Astrocyte of the spinal cord (primary cell): ENCODE measurements at places on chromosomes 11 and 22.

DNA sequence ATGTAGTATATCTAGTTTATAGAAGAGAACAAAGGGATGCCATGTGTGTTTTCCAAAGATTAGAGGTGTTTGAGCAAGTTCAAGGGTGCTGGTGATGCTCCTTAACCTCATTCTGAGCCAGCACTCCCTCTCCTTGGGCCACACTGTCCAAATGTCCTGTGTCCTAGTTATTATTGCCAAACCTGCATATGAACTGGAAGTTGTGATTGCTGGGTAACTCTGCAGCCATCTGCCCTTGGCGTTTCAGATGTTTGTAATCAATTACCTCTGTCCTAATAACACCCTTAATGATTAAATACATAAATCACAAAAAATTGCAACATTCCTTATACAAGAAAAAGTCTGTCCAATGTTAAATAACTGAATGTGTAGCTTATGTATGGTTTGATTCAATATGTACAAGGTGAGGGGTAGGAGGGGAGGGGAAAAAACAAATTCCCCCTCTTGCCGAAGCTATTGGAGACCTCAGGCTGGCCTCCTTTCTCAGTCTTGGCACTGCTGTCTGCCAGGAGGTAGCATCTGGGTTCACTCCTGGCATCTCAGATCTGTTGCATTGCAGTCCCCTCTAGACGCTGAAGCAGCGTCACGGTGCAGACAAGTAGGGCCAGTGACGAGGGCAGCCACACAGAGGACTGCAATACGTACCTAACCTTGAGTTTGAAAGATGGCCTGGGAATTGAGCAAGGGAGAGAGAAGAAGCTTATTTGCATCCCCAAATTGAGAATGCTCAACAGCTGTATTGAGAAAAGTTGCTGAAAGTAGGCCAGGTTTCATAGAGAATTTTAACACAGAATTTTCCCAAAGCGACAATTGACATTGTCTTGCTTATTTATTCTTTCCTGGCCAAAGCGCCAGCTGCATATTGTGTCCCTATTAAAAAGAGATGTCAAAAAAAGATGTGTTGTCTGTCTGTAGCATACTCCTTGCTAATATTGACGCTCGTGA lies 89.6 kb upstream of the ARHGAP32 start:
- no peak for DNase-seq

DNA sequence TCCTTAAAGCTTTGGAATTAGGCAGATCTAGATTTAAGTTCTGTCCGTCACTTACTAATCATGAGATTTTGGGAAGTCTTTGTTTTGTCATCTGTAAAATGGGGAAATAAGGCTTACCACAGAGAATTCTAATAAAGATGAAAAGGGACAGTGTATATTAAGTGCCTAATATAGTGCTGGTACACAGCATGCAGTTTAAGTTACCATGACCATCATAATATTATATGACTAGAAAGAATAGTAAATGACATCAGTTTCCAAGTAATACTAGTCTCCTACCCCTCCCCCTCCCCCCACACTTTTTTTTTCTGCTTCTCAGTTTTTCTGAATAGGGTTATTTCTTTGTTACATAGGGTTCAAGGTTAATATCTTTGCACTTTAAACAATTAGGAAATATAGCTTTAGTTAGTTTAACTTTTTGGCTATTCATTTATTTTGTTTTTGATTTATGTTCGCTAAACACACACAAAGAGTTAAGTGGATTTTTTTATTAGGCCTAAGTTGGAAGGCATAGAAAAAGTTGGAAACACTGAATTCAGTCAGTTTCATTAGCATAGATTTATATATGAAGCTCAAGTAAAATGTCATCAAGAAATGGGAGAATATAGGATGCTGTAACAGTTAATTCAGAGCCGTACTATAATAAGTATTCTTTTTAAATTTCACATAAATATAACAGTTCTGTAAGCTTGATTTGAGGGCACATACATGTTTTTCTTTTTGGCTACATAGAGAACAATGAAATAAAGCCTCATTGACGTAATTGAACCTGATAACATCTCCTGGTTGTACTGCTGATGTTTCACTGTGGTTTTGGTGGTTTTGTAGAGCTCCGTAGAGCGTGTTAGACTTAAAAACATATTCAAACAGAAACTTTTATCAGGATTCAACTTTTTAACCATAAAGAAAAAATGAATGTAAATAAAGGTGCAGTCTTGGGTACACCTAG lies 121.2 kb downstream of the PDE3B start:
- peak; percentile 53 for DNase-seq

- DNase-seq = peak; percentile 19
Measured at GRCh38 chr11:6022956-6023355, 7.6 kb downstream of the OR56A1 start.

GRCh38 chr11:47331454-47332302 lies 20.8 kb downstream of the MYBPC3 start:
- no peak for DNase-seq

DNA sequence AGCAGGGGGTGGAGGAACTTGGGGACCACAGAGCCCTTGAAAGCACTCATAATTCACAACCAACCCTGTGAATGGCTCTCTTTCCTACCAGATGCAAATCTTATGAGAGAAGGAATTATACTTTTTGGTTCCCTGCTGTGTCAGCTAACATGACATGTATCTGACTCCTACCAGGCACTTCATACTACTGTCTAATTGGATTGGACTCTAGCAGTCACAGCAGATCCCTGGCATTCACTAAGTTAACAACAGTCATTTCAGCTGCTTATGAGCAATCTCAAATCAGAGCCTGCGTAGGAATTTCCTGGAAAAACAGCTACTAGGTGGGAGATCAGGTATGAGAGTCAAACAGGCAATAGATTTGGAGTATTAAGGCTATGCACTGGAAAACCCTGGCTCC lies 11.1 kb upstream of the ENDOD1 start:
- DNase-seq = peak; percentile 43

GRCh38 chr11:64044730-64045393 lies 9.1 kb downstream of the FLRT1 start:
- DNase-seq = no peak

GRCh38 chr11:132564091-132564885 lies 968.0 kb downstream of the OPCML start:
- no peak for DNase-seq

DNA sequence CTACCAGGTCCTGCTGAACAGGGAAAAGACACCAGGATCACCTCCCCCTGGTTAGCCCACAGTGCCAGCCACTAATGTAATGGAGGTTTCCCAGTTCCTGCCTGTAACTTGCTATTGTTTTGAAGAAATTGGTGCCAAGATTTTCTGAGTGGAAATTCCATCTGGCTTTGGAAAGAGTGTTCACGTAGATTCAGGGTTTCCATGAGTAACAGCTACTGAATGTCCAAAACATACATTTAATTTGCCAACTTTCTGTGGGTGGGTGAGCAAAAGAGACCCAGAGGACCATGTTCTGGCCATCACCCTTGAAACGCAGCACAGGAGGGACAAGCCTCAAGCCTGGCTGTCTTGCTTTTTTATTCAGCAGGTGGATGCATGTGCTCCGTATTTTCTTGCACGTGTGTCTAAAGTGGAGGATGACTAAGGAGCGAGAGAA lies 8.8 kb upstream of the DKK3 start:
- peak; percentile 92 for DNase-seq

DNA sequence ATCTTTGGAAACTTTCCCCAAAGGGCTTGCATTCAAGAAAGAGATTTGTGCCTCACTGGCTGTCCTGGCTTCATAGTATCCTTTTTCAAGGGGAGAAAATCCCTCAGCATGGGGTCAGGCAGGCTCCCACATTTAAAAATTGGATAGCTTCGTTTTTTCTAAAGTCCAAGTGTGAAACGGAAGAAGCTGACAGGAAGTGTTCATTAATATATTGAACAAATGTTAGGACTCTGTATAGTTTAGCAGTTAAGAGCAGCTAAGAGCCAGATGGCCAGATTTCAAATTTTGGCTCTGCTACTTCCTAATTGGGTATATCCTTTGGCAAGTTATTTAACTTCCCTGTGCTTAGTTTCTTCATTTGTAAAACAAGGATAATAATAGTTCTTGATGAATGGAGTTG lies 354.9 kb upstream of the FAT3 start:
- no peak for DNase-seq

- DNase-seq = no peak
Measured at GRCh38 chr11:83006877-83007330, 64.8 kb downstream of the RAB30 start.

DNA sequence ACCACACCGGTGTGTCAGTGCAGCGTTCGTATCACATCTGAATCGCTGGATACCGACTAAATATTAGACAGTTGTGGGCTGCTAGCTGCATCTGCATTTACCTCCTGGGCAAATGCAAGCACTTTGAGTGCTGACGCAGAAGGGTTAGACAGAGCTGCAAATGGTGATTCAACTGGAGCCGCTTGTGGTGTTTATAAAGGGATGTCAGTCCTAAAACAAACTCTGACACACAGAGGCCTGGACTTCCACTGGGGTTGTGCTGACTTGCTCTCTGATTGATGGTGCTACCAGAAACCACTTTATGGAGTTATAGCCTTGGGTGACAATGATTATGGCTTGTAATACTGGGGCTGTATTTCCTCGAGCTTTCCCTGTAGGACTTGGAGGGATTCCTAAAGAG lies 374.4 kb downstream of the NTM start:
- DNase-seq = peak; percentile 92

GRCh38 chr11:82899957-82900276 lies 313 bp downstream of the PRCP start:
- DNase-seq = no peak

- DNase-seq = peak; percentile 39
Measured at GRCh38 chr22:23147617-23148387, 2.5 kb downstream of the RAB36 start.

- peak; percentile 72 for DNase-seq
Measured at GRCh38 chr11:16881074-16881709, 133.0 kb downstream of the PLEKHA7 start.

- DNase-seq = no peak
Measured at GRCh38 chr11:108220721-108221336, 1.6 kb downstream of the NPAT start.

GRCh38 chr22:36010090-36010489 lies 18.5 kb downstream of the RBFOX2 start:
- DNase-seq = no peak

DNA sequence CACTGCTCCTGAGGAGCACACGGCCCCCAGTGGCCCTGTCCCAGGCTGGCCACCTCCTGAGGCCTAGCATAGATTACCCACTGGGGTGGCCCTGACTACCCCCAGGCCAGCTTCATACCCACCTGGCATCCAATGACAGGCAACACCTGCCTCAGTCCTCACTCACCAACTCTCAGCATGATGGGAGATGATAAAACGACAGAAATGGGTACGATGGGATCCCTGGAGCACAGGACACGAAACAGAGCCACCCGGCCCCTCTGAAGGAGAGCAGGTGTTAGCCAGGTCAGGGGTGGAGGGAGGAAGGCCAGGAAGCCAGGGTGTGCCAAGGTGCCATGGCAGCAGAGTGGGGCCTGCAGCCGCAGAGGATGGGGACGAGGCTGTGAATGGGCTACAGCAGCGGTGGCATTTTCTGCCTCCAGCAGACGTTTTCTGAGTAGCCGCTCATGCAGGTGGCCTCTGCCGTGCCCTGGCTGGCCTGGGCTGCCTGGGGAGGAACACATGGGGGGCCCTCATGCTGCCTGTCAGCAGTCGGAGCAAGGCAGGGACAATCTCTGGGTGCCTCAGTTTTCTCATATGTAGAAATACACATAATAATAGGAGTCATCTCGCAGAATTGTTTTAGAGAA lies 50.2 kb upstream of the FGF3 start:
- no peak for DNase-seq
